ENCODE measurements at places on chromosomes 16 and 17. TPM values are rescaled to one million over a fixed set of nuclear protein-coding genes. Genes with fewer than 3 reads are reported as not detected.

GRCh38 chr17:78804777-78805176, 22.7 kb upstream of the CYTH1 start:
- DNase-seq, result no peak

- DNase-seq, result no peak
Measured at GRCh38 chr16:54359081-54359480, 72.5 kb upstream of the IRX3 start.

DNA sequence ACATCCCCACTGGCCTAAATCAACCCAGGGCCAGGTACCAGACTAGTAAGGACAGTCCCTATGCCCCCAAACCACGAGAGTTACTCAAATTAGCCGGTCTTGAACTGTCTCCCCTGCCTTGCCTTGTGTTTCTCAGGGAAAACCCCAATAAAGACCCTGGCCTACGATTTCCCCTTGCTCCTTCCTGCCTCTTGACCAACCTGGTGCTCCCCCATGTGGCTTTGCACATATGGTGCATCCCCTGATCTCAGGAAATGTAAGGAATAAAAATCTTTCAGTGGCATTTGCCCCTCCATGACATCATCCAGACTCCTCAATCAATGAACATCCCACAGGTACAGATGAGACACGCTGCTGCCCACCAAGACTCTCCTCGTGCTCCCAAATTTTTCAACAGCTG, 87.9 kb downstream of the ZNF18 start:
- no peak for DNase-seq

DNA sequence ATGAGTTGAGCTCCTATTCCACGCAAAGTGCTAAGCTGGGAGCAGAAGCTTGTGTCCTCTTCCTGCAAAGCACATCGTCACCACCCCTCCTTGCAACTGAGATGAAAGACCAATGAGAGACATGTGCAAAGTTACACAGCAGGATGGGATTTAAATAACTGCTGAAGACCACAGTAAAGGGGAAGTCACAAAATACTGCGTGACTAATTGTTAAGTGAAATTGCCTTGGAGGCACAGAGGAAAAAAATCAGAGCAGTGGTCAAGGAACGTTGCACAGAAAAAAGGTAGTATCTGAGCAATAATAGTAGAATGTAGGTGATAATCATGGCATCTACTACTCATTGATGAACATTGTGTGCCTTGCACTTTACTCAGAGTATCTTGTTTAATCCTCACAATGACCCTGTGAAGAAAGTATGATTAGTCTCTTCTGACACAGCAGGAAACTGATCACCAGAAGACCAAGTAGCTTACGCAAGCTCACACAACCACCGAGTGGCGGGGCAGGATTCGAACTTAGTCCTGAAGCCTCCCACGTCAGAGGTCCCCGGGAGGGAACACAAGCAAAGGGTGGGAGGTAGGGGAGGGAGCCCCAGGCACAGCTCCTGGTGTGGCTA, 15.4 kb upstream of the MYO18A start:
- DNase-seq, result no peak

Gene CMTM1
- 9.1 TPM for total RNA-seq

Gene PIK3R6
- total RNA-seq, result 0.54 TPM
